Uterus (tissue), 4 donors: ENCODE measurements at places on chromosomes 7 and 10.

- DNase-seq: no peak
Measured at GRCh38 chr7:41046776-41047175, 656.1 kb downstream of the INHBA start.

- DNase-seq: no peak
Measured at GRCh38 chr7:92292981-92293380, 47.2 kb downstream of the ANKIB1 start.

DNA sequence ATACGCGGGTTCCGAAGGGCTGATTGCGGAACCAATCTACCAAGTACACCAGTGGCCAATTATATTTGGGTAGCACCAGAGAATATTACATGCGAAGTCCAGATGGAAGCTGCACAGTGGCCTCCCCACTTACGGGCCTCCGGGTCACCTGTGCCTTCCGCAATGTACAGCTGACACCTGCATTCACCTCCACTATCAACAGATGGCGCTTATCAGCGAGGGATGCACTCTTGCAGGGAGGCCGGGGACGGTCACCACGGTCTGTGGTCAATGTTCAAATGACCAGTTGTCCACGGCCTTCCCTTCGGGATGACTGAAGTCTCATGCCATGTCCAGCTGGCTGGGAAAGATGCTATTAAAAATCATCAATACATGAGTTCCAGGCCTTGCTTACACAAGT is 47.6 kb downstream of the SLIT1 start:
- DNase-seq: no peak

GRCh38 chr10:127364034-127364433 is 167.6 kb upstream of the INSYN2A start:
- no peak for DNase-seq

DNA sequence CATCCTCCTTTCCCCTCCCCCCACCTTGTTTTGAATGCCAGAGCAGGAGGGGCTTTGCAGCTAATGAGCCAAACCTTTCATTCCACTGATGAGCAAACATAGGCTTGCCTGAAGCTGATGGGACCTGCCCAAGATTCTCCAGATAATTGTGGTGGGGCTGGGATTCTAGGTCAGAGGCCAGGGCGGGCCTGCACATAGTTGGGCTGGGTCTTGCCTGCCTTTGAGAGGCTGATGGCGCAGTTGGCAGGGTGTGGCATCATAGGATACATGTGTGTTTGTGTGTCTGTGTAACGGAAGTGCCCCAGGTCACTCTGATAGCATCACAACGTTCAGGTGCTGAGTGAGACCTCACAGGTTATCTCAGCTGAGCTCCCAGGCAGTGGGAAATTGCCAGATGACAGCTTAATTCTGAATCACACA is 22.9 kb downstream of the BTBD16 start:
- DNase-seq: no peak
